ENCODE measurements at places on chromosomes 7 and 10.

- DNase-seq = peak; percentile 6
Observed at GRCh38 chr7:155412416-155413253, 45.3 kb upstream of the EN2 start.

- peak; percentile 44 for DNase-seq
Observed at GRCh38 chr7:85529201-85529600, 342.3 kb upstream of the SEMA3D start.

DNA sequence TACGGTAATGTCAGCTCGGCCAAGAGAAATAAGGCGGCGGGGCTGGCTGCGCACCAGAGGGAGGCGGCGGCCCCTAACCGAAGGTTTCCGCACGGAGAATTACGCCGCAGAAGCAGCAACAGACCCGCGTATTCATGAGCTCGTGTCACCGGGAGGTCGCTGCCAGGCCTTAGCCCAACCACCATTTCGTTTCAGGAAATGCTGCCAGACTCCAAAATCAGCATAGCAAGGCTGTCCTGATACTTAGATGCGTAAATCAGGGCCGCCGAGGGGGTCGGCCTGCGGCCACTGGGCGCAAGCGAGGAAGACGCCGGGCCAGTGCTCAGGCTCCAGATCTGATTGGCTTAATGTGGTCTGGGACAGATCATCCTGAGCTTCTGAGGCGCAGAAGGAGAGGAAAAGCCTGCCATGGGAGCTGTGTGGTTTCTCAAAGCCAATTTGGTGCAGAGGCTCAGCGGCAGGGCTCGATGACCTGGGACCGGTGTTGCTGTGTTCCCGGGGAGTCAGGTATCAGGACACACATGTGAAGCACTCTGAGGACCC lies 247.9 kb downstream of the BAMBI start:
- no peak for DNase-seq

- DNase-seq = peak; percentile 71
Observed at GRCh38 chr10:48406204-48406603, 99.7 kb downstream of the MAPK8 start.

GRCh38 chr7:17846935-17847334 lies 93.4 kb downstream of the SNX13 start:
- DNase-seq = no peak

DNA sequence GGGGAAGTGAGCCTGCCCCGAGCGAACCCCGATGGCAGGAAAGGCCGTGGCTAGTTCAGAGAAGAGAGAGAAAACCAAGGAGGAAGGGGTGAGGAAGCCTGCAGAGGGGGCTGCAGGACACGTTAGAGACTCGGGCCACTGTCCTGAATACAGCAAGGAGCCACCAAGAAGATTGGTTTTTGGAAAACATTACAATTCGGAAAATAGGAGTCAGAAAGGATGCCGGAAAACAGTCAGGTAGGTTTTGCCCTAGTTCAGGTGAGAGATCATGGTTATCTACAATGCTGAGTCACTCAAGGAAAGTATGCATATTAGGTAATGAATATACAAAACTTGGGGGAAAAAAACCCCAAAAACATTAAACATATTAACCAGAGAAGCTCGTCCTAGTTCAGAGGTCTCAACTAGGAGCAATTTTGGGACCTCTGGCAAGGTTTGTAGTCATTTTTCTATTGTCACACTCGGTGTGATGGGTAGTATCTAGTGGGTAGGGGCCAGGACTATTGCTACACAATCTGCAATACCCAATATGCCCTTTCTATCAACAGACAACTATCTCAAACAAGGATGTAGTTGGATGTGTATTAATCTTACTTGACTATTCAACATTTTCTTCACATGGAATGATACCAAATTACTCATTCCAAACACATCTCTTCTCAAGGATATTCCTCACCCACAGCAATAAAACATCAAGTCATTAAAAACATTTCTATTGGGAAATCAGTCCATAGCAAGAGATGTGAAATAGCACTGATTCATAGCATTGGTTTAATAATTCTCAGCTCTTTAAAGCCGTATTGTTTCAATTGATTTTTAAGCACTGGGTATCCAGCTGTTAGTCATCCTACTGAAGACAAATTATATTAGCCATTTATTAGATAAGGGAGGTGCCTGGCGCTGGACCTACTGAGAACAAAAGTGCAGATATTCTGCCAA lies 74.4 kb upstream of the RSU1 start:
- DNase-seq = peak; percentile 82

DNA sequence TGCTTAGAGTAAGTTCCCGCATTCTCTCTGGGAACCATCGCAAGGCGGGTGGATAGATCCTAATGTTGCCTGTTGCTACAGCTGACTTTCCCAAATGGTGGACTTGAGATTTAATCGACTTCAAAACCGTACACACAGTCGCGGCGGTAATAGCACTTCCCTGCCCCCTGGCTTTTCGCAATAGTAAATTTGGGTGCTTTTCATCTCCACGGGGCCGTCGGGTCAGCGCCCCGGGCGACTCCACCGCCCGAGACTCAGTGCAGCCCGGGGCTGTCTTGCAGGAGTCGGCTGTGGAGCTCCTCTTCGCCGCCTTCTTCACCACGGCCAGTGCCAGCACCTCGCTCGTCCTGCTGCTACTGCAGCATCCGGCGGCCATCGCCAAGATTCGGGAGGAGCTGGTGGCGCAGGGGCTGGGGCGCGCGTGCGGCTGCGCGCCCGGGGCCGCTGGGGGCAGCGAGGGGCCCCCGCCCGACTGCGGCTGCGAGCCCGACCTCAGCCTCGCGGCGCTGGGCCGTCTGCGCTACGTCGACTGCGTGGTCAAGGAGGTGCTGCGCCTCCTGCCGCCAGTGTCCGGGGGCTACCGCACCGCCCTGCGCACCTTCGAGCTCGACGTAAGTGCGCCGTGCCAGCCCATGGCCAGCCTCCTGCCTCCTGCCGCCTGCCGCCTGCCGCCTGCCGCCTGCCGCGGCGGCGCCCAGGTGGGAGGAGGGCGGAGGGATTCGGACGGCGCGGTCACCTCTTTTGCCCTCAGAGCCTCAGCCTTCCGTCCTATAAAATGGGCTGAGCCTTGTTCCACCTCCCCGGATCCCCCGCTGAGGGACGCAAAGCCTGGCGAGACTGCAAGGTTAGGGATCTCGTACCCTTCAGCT lies 5.3 kb downstream of the CYP26C1 start:
- DNase-seq = no peak

- DNase-seq = no peak
Observed at GRCh38 chr7:93758631-93759030, 131.9 kb downstream of the TFPI2 start.

DNA sequence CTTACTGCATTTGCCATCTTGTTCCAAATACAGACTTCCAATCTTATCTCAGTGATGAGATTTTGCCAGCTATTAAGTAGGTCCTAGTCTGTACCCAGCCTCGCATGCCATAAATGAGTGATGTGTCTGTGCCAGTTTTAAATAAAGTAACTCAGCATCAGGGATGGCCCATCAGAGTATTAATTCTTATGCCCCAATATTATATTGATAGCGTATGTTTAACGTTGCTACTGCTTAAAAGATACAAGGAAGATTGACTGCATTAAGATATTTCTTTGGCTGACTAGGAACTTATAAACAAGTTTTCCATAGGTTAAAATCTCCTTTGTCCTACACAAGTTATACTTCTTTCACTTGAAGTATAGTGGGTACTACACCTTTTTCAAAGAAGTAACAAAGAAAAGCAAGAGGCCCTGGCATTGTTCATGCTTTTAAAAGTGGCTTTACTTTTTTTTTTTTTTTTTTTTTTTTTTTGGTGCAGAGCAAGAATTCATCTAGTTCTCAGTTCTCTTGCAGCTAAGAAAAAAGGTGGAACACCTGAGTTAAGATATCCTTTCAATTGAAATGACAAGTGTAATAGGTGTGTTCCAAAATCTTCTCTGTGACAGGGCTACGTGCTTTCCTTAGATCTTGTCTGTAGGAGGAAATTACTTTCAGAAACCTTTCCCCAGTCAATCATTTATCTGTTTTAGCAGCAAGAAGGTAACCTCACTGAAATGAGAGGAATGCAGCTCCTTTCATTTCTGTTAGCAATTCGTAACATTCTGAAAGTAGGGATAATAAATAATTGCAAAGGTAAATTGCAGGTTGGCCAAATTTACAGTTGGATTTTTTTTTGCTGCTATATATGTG lies 245.0 kb downstream of the CELF2 start:
- DNase-seq = no peak

- no peak for DNase-seq
Observed at GRCh38 chr10:49627644-49628247, 13.9 kb downstream of the CHAT start.

GRCh38 chr10:28939281-28940157 lies 262.2 kb downstream of the BAMBI start:
- DNase-seq = peak; percentile 66

GRCh38 chr10:34432589-34432988 lies 382.5 kb downstream of the PARD3 start:
- DNase-seq = no peak

- DNase-seq = peak; percentile 74
Observed at GRCh38 chr7:45136106-45137060, 21.2 kb upstream of the RAMP3 start.

DNA sequence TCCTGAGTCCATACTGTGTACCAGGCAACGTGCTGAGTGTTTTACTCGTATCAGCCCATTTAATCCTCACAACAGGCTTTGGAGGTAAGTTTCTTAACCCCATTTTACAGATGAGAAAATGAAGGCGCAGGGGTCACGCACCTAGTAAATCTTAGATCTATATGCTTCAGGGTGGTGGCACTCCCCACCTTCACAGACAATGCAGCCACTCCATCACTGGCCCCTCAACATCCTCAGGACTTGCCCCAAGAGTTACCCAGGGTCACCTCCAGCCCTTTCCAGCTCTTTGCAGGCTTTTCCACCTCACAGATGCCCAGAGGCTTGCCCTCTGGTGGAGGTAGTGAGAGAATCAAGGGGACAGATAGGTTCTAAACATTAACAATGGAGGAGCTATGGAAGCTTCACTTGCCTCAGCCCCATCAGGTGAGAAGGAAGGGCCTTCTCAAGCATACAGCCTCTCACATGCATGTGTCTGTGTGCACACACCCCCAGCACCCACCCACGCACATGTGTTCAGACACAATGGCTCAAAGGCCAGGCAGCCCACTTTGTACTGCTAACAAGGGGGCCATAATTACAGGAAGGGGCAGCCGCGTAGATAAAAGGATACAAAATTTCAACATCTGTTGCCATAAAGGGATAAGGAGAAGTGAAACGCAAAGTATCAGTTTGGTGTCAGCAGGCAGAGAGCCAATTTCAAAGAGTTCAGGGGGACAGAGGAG lies 29.1 kb downstream of the DPCD start:
- DNase-seq = no peak

Data from IMR-90 (cell line).